IPS DF 6.9 (cell line): ENCODE measurements at places on chromosomes 1 and 21.

DNA sequence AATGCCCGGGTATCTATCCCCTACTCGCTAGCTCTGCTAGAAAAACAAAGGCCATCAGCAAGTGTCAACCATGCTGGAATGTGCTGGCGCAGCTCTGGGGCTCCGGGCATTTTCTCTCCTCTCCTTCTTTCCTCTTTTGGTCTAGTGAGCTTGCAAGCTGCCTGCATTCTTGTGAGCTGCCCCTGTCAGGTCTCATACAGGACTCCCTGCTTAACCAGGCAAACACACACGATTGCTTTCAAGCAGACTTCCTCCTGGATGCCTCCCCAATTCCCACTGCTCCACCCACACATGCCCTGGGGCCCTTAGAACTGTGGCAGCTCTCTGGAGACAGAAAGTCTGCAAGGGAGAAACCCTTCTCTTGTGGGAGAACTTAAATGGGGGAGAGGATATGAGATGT, 35.7 kb upstream of the SUCO start:
- no peak for DNase-seq

DNA sequence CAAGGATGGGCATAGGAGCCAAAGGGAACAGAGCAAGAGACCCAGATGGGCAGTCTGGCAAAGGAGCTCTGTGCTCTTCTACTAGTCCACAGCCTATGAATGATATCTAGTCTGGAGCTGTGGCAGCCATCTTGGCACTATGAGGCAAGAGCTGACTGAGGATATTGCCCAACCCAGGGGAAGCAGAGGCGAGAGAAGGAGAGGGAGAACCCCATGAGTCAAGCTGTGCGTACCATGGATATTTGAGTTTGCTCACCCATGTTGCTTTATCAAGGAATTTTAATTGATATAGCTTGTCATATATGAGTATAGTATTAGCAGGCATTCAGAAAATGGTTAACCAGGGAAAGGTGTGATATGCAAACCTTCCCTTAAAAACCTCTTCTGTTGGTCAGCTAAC, 420.9 kb downstream of the PRDM2 start:
- no peak for DNase-seq

- DNase-seq: no peak
Observed at GRCh38 chr1:164804366-164804765, 245.4 kb downstream of the PBX1 start.

- DNase-seq: no peak
Observed at GRCh38 chr1:116340506-116341231, 32.4 kb upstream of the ATP1A1 start.

DNA sequence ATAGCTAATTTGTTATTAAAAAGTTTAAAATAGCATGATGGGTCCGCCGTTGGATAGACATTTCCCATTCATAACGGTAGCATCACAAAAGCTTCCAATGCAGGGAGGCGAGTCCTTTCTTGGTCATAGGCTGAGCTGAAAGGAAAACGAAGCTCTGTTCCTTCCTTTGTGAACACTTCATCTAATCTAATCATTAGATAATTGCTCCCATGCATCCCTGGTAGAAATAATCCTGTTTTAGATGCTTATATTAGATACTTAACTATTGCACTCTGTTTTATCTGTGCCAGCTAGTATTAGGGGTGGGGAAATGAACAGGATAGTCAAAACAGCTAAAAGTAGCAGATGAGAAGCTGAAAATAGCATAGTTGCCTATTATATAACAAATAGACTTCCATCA, 215.0 kb downstream of the SLC35F3 start:
- DNase-seq: no peak

GRCh38 chr1:42259059-42259738, 75.8 kb downstream of the FOXJ3 start:
- DNase-seq: no peak
